ENCODE measurements at places on chromosomes 1 and 21.

- DNase-seq: no peak
Measured at GRCh38 chr1:21641076-21641475, 28.1 kb downstream of the RAP1GAP start.

DNA sequence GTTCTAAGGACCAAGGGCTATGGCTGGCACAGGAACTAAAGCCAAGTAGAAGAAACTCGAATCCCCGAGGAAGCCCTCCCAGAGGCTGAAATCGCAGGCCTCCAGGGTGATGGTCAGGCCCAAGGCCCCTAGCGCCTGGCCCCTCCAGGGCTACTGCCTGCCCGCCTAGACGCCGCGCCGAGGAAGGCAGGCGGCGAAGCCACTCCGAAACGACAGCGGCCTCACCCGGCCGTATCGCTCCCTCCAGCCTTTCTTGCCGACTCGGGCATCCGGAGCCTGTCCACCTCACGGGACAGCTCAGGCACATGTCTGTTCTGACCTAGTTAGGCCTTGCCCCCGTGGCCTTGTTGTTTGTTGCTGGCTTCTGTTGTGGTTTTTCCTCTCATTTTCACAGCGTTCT is 9.7 kb upstream of the LHX8 start:
- no peak for DNase-seq

DNA sequence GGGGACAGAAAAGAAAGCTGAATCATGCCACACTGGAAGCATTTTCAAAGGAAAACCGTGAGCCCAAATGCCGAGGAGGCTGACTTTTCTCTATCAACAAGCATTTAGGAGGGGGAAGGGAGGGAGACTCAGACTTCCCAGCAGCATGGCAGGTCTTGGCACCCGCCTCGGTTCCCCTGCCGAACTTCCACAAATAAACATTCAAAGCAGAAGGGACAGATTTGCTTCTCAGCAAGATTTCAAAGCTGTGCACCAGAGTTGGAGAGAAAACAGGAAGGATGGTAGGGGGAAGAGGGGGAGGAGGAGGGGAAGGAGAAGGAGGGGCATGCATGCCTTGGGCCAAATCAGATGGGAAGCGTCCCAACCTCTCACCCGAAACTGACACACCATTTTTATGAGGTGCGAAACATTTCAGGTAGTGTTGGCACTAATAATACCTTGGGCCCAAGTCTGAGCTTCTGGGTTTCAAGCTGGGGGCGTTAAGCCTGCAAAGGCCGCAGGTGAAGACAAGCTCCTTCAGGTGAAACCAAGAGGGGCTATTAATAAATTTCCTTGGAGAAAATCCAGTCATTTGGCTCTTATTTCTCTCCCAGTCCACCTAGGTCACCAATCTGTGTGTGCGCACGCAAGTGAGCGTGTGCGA is 26.4 kb downstream of the ABCA4 start:
- DNase-seq: peak; percentile 57

DNA sequence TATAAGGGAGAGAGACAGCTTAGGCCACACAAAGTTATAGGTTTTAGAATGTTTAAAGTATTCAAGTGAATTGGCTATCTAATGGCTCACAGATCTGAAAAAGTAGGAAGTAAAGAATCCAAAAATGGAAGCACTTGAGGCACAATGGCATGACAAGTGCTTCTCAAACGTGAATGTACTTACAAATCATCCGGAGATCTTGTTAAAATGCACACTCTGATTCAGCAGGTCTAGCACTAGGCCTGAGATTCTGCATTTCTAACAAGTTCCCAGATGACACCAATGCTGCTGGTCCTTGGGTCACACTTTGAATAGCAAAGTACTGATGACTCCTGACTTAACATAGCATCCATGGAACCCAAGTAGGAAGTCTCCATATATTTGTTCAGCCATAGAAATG is 20.9 kb upstream of the AGL start:
- no peak for DNase-seq

DNA sequence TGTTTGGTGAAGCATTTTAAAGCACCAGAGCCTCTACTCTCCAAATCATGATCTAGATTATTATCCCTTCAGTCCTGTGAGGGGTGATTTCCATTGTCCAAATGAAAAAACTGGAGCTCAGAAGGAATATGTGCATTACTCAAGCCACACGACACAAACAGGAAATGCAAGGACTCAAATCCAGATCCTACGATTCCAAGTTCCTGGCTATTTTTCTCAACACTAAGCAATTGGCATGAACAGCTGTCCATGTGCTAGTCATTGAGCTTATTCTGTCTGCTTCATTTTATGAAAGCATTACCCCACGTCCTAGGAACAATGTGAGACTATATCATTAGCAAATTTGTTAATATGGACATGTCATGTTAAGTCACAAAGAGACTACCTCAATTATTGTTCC is 273.1 kb upstream of the LYPLAL1 start:
- DNase-seq: no peak

- DNase-seq: no peak
Measured at GRCh38 chr1:3071565-3072390, 2.8 kb downstream of the PRDM16 start.

DNA sequence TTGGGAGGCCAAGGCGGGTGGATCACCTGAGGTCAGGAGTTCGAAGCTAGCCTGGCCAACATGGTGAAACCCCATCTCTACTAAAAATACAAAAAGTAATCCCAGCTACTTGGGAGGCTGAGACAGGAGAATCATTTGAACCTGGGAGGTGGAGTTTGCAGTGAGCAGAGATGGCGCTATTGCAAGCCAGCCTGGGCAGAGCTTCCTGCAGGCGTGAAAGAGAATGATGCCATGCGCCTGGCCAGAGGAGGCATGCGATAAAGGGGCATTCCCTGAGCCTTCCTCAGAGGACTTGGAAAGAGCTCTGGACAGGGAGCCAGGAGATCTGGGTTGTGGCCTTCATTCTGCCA is 3.2 kb downstream of the E2F2 start:
- DNase-seq: no peak

DNA sequence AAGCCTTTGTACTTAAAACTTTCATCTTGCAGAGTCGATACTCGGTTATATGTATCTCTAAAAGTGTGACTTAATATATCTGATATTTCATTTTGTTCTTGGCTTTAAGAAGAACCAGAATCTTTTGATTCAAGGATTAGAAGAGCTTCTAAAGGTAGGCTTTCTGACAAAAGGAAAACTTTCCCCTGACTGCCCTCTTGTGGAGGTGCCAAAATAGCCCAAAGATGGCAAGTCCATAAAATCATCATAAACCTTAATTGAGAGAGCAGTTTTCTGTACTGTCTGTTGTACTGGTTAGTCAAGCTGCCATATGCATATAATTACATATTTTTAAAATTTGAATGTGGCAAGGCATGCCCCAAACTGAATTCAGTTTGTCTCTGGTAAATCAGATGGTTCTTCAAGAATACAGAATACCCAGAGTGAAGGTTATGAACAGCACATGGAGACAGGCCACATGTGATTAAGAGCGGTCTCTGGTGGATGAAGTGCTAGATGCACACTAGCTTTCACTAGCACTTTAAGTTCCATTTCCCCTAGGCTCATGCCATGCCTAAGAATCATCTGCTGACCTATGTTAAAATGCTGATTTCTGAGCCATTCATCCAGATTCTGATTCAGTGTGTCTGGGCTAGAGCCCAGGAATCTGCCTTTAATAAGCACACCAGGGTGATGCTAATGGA is 27.7 kb upstream of the ELAVL4 start:
- peak; percentile 28 for DNase-seq

DNA sequence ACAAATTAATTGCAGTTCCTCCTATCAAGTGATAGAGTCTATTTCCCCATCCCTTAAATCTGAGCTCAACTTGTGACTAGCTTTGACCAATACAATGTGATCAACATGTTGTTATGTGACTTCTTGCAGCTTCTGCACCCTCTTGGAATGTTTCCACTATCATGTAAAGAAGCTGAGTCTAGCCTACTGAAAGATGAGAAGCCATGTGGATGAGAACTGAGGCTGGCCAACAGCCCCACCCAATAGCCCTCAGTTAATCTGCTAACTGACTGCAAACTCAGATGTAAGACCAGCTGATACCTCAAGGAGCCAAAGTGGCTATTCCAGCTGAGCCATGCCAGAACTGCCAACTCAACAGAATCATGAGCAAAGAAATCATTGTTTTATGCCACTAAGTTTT is 44.0 kb downstream of the LYST start:
- DNase-seq: no peak

DNA sequence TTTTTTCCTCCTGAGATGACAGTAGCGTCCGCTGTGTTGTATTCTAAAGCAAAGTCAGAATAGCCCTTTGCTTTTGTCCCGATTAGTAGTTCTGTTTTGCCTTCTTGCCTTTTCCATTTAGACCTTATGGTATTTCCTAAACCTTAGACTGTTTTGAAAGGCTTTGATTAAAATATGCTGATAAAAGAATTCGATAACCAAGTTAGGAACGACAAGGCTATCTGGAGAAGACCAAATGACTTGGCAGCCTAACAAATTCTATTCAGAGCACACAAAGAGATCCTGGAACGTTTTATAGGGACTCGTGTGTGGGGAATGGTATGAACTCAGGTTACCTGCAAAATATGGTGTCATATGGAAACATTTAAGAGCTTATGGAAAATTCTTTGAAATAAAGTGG is 42.9 kb downstream of the NFIA start:
- DNase-seq: no peak

- DNase-seq: no peak
Measured at GRCh38 chr1:112686417-112686816, 12.0 kb downstream of the MOV10 start.

DNA sequence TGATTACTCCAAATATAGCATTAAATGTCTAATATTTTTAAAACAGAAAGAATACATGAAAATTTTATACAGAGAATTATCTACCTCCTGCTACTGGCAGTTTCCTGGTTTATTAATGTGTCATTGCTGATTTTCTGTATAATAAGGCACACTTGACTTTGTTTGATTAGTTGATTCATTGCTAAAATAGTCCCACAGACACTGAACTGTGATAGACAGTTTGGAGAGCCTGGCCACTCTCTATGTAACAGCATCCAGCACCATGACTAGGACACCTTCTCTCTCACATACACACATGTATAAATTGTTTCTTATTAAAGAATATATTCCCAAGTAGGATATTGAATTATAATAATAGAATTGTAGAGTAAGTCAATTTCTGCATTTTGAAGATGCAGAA is 368.5 kb upstream of the SNX7 start:
- DNase-seq: no peak

- DNase-seq: no peak
Measured at GRCh38 chr1:212536586-212536985, 72.0 kb upstream of the ATF3 start.

GRCh38 chr1:201750934-201751333 is 78.0 kb upstream of the IPO9 start:
- no peak for DNase-seq

DNA sequence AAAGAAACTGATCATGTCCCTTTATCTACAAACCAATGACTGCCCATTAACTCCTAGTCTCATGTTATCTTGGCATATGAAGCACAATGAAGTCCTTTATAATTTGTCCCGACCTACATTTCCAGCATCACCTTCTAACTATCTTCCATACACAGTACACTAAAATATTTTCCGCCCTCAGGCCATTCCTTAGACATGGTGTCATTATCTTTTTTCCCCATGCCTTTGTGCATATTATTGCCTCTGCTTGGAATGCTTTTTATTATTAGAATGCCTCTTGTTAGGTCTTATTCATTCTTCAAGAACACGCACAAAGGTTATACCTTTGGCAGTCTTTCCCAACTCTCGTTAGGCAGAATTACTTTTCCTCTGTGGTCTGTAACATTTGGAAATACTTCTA is 39.6 kb downstream of the ATG4C start:
- DNase-seq: no peak

DNA sequence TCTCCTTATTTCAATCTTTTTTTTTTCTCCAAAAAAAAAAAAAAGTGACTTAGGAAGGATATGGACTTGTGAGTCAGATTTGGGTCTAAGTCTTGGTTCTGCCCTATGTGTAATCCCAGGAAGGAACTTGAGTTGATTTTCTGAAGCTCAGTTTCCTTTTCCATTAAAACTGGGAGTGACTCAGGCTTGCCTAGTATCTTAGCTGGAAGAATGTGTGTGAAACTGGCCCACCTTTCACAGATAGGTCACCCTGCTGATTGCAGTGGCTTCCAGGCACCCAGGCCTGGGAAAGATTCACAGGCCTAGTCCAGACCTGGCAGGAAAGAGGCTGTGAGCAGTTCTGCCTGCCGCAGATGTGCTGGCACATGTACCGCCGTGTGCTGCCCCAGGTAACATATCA is 218.3 kb upstream of the HOOK1 start:
- DNase-seq: no peak

DNA sequence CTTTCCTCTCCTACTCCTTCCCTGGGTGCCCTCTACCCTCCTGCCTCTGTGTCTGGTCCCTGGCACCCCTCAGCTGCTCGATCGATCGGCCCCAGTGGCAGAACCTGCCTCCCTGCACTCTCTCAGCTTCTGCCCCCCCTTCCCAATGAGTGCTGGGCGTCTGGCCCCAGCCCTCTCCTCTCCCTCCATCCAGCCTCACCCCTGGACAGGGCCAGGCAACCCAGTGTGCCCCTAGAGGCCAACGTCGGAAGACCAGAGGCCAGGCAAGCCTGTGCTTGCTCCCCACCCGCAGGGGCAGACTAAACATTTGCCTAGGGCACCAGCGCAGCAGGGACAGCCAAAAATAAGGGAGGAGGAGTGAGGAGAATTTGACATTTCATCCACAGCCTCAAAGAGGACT is 43.5 kb downstream of the LGR6 start:
- peak; percentile 46 for DNase-seq

GRCh38 chr1:235601104-235601503 is 48.5 kb downstream of the GNG4 start:
- DNase-seq: peak; percentile 33

- DNase-seq: no peak
Measured at GRCh38 chr1:164635803-164636731, 77.1 kb downstream of the PBX1 start.

DNA sequence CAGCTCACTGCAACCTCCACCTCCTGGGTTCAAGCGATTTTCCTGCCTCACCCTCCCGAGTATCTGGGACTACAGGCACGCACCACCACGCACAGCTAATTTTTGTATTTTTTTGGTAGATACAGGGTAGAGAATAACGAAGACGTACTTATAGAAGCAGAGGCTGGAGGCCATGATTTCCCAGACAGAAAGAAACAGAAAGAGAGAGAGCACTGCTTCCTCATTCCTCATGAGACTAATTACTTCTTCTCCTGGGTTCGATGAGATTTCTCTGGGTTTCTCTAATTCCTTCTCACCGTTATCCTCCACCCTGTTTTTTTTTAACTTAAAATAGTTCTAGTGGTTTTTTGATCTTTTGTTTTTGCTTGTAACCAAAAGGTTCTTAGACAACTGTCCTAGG is 23.4 kb upstream of the PTP4A2 start:
- DNase-seq: peak; percentile 12

DNA sequence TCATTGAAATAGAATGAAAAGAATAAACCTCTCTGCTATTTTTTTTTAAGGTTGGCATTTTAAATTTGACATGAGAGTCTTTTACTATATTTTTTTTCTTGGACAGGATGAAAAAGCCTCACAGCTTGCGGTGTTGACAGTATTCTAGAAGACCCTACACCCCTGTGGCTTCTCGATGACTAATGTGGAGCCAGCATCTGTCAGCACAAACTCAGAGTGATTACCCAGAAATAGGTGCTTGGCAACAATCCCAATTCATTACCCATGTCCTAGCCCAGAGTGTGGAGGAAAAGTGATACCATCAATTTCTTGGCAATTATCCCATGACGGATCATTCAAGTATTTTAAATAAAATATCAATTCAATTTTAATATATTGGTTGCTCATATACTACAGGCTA is 186.8 kb upstream of the MAP1LC3C start:
- DNase-seq: no peak
